Stimulated activated CD4-positive, alpha-beta T cell treated with anti-CD3 and anti-CD28 coated beads, Interleukin-4, amount 100 ng/mL, for 4 hours (primary cell): ENCODE measurements at places on chromosomes 4 and X.

- no peak for DNase-seq
Observed at GRCh38 chr4:159926871-159927270, 824.0 kb downstream of the RAPGEF2 start.

DNA sequence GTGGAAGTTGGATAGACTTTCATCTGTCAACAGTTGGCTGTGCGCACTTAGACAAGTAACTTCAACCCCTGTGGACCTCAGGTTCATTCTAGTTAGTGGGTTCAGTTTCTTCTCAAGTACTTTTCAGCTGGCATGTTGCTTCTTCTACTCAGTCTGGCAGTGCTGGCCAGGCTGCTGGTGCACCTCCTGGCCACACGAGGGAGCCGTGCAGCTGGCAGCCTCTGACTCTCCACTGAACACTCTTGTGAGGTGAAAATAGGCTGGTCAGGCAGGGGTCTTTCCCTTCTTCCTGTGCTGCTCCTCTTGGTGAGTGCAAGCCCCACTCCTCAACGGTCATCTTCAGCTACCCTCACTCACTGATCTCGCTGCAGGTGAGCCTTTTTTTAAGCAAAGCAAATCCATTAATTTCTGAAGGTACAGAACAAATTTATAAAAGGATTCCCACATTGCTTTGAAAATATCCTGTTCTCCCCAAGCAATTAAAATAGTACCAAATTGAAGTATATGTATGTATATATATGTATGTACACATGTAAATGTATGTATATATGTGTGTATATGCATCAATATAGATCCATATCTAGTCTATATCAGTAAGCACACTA lies 30.6 kb downstream of the LONRF3 start:
- peak; percentile 40 for DNase-seq

DNA sequence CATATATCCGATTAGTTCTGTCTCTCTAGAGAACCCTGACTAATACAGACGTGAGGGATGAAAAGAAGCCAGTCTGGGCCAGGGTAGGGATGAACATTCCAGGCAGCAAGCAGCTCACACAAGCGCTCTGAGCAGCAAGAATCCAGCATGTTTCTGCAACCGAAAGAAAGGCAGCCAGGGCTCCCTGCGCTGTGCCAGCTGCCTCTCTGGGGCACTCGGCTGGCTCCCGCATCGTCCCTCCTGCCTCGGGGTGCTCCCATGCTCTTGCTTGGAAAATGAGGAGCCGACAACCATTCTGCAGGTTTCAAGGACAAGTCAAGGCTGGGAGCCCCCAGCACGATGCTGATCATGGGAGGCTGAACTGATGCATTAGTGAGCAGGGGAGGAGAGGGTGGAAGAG lies 7.0 kb downstream of the JAKMIP1 start:
- DNase-seq = no peak

- no peak for DNase-seq
Observed at GRCh38 chrX:117835034-117835433, 281.6 kb downstream of the KLHL13 start.

GRCh38 chr4:89283226-89284009 lies 24.2 kb downstream of the GPRIN3 start:
- DNase-seq = no peak

- no peak for DNase-seq
Observed at GRCh38 chr4:45663628-45664081, 460.2 kb downstream of the GABRG1 start.

GRCh38 chr4:84582988-84583875 lies at the start of gene CDS1:
CDS1 (plus strand) TSS chr4:84583127; CDS start chr4:84583402, 275 bp downstream.
- peak; percentile 8 for DNase-seq

- no peak for DNase-seq
Observed at GRCh38 chr4:118400356-118400755, 47.6 kb upstream of the PRSS12 start.

DNA sequence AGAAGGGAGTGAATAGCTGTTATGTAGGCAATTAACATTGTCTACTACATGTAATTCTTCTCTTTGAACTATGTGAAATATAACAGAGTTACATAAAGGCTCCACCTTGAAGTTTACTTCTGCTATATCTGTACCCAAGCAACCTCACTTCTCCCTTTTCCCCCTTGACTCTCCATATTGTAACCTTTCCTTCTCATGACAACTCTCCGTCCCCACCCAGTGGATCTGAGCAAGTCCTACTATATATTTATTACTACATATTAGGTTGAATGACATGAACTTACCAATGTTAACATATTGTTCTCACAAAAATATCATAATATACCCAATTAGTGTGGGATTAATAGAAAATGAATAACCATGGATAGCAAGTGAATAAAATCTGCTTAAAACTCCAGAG lies 93.2 kb upstream of the ATP8A1 start:
- no peak for DNase-seq

GRCh38 chrX:10759141-10759799 lies 138.9 kb upstream of the MID1 start:
- DNase-seq = no peak

GRCh38 chr4:156968479-156968984 lies 3.1 kb downstream of the PDGFC start:
- no peak for DNase-seq

- no peak for DNase-seq
Observed at GRCh38 chr4:181908168-181908567, 335.0 kb upstream of the TENM3 start.

DNA sequence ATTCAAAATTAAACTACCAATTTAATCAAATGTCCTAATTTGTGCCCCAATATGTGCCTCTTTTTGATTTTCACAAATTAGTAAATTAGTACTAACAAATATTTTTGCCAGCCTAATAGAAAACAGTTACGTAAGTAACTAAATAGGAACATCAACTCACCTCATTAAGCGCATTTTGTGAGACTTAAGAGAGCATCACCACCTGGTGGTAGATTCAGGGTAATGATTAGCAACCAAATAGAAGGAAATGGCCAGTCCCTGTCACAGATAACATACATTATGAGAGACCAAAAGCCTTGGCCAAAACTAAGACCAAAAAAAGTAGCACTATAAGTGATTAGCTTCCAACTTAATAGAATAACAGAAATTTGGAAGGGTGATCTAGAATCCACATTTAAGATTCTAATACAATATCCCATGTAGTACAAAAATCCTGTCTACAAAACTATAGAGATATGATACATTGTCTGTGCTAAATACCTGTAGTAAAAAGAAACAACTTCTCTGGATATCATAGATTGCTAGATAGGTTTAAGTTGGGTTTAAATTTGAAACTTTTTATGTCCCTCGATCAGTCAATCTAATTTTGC lies 46.7 kb downstream of the C4orf46 start:
- no peak for DNase-seq

DNA sequence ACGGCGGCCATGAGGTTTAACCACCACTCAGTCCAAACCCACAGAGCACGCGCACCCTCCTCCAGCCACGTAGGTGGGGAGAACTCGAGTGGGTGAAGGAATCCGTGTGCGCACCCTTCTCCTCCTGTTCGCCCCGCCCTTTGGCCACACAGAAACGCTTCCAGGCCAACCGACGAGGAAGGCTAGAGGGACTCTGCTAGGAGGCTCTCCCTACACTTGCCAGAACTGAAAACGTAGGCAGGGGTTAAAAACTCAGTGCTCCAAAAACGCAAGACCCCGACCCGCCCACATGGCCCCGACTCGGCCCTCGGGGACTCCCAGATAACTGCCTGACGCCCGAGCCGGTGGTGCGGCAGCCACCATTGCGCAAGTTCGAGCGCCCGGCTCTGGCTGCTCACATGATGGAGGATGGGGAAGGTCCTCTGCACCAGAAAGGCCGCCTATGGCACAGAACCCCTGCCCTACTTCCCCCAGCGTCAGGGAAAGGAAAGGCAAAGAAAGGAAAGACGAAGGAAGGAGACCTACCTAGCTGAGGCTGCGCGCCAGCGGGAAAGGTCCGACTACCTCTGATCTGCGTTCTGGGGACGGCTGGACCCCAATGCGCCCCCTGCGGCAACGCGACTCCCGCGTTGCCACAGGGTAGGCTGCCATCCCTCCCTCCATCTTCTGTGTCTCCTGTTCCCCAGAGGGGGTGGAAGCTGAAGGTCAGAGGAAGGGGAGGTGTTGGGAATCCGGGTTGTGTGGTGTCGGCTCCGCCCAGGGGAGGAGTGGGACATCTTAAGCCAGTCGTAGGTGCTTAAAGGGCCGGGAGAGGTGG lies 201.9 kb upstream of the AGTR2 start:
- DNase-seq = no peak

- no peak for DNase-seq
Observed at GRCh38 chrX:68648960-68649359, 1.5 kb downstream of the STARD8 start.

GRCh38 chrX:107451731-107452130 lies 2.3 kb downstream of the FRMPD3 start:
- DNase-seq = no peak

GRCh38 chr4:82282875-82283274 lies 90.9 kb downstream of the HNRNPD start:
- no peak for DNase-seq

- DNase-seq = no peak
Observed at GRCh38 chr4:113827285-113827684, 65.7 kb upstream of the CAMK2D start.

DNA sequence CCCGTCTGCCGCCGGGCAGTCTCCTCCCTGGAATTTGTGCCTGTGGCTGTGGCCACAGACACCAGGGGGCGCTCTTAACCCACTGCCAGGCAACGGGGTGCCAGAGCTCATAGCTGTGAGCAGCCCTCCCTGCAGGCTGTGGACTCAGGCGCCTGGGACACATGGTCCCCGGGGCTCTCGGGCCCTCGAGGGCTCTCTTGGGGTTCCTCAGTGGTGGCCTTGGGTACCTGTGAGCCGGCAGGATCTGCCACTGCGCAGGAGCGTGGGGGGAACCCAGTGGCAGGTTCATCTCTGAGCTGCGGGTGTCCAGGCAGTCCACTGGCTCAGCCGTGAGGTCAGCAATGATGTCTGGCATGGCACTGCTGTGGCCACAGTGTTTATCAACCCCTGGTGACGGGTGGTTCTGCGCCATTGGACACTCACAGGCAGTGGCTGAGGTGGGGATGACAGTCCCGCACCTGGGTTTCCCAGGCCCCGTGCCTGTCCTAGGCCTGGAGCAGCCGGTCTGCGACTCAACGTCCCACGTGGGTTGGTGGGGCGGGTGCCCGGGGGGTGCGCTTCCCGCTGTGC lies 37.2 kb downstream of the PCGF3 start:
- peak; percentile 79 for DNase-seq

DNA sequence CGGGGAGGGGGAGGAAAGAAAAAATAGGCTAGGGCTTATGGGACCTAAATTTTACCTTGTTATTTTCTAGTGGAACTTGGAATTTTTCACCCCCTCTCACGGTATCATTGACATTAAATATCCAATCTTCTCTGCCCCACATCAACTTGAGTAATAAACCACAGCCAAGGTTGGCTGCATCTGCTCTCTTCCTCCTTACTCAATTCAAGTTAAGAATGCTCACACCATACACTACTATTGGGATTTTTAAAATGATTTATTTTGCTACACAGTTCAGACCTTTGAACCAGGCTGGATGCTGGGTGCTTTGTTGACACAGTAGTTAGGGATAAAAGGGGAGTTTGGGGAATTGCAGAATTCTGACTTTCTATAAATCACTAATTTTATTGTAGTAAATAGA lies 78.2 kb upstream of the DHX15 start:
- DNase-seq = no peak

DNA sequence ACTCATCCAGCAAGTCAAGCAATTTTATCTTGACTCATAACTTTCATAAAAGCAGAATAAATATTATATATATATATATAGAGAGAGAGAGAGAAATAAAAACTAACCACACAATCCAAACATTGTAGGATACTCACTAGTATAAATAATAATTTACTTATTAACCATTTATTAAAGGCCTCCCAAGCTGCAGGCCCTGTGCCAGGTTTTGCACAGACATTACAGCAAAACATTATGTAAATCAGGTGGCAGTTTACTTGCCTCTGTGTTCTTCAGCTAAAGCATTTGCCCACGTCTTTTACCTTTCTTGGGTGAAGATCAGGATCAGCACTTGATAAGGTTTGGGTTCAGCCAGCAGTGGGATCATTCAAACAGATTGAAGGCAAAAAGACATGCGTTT lies 75.6 kb downstream of the CLDN22 start:
- no peak for DNase-seq

DNA sequence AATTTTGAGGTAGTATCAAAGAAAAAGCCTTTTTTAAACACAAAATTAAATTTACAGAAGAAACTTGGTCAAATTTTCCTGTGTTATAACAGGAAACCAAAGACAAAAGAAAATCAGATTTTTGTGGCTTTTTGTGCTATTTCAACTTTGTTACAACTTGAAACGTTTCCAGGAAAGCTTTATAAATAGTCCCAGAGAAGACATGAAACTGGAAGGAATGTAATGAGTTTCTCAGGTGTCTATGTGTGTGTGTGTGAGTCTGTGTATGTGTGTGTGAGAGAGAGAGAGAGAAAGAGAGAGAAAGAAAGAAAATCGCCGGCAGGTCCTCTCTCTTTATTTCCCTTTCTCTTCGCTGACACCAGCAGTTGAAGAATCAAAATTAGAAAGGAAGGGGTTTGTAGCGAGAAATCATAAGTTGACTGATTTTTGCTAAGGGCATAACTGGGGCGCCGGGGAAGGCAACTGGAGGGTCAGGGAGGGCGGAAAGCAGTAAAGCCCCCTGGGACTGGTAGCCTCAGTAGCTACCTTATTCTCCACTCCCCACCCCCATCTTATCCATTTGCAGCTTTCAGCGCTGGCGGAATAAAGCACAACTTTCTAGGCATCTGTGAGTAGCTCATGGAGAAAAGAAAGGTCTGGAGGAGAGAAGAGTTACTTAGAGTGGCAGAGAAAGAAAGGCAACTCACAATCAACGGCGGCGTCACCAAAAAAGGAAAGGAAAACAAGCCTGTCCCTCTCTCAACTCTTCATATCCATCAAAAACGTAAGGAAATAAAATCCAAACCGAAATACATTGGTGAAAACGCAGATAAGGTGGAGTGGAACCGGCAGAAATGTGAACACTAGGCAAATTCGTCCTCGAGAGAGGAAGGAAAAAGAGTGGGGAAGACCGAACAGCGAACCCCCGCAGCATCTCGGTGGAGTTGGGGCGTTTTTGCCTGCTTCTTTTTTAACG lies 1.3 kb downstream of the TMEM47 start:
- no peak for DNase-seq

- DNase-seq = no peak
Observed at GRCh38 chr4:73770917-73771316, 30.5 kb downstream of the CXCL8 start.

GRCh38 chr4:76708971-76709771 lies 188.8 kb downstream of the SOWAHB start:
- DNase-seq = no peak

DNA sequence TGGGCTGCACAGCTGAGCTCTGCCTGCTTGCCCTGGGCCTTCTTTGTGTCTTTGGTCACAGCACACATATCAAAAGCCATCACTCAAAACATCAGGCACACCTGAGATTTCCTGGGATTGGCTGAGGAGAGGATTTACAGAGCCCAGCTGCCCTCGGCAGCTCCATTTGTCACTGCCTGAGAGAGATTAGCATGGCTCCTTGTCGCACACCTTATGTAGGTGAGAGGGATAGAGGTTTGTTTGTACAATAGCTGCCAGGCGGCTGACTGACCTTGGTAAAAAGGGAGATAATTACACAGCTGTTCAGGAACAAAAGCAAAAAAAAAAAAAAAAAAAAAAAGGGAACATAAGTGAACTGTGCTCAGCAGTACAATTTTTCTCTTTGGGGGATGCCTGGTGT lies 63.2 kb downstream of the MGST2 start:
- no peak for DNase-seq
